ENCODE measurements at places on chromosomes 7 and 10. TPM values are rescaled to one million over a fixed set of nuclear protein-coding genes. Genes with fewer than 3 reads are reported as not detected.

GRCh38 chr7:66221442-66221841, 16.3 kb downstream of the TPST1 start:
- no peak for DNase-seq

HDAC9 gene
- 33.3 TPM for total RNA-seq

OR6B1 gene
- total RNA-seq, result not detected

ZP3 gene
- not detected for total RNA-seq

- DNase-seq, result no peak
Measured at GRCh38 chr10:50346942-50347341, 95.6 kb upstream of the ASAH2 start.

HOXA7 gene
- not detected for total RNA-seq

ASB10 gene
- total RNA-seq, result 17.2 TPM

FGFBP3 gene
- 0.70 TPM for total RNA-seq

- no peak for DNase-seq
Measured at GRCh38 chr10:98855403-98856189, 380.1 kb downstream of the HPSE2 start.

DNA sequence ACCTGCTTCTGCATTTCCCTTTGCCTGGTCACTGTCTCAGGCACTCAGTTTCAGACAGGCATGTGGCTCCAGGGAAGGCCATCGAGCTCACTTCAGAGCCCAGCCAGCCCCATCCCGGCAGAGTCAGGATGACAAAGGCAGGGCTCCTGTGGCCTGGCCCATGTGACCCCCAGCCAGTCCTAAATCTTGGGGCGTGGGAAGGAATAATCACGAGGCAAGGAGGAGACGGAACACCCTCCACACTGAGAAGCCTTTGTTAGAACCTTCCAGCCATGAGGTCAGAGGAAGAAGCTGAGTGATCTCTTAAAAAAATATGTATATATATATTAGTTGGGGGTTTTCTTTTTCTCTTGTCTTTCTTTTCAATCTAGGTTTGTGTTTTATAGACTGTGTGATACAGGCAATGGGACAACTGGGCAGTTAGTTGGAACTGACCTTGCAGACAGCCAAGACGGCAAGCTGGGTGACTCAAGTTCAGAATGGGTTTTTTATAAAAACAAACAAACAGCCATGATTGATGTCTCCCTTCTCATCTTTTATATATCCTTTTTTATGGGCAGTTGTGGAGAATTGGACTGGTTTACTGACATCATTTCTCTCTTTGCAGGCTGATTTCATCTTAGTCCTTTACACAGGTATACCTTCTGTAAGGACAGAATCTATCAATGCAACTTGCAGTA, 60.8 kb downstream of the CHN2 start:
- DNase-seq, result peak; percentile 32

CRTAC1 gene
- total RNA-seq, result 16.7 TPM

DHTKD1 gene
- total RNA-seq, result 28.5 TPM

SPAM1 gene
- total RNA-seq, result not detected

ANXA8 gene
- 0.94 TPM for total RNA-seq

DNA sequence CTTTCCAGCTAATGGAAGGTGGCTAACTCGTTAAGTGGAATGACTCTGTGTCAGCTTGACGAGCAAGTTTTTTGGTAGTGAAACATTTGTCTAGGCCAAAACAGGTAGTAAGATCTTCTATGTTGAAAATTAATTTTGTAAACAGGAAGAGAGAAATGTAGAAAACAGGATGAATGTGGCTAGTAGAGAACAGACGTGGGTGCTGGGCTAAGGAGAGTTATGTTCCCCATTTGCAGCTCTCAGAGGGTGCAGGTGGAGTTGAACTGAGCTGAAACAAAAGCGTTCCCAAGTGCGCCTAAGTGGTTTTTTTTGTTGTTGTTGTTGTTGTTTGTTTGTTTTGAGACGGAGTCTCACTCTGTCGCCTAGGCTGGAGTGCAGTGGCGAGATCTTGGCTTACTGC, 59.5 kb upstream of the SRPK2 start:
- DNase-seq, result no peak

All from right cardiac atrium (tissue), 5 donors.